T-helper 17 cell (primary cell): ENCODE measurements at places on chromosomes 2 and 18.
A peak's percentile ranks its signal among the peaks of the same experiment; 100 is the strongest.

- no peaks in the 10 kb centered on the region for H3K27me3 ChIP-seq
- no peak for DNase-seq
- H3K36me3 ChIP-seq, result peaks cover 9% of the 10 kb centered on the region
- H3K4me1 ChIP-seq, result peaks cover 17% of the 10 kb centered on the region
Measured at GRCh38 chr2:61492476-61492875, 21.6 kb upstream of the USP34 start.

GRCh38 chr2:241315879-241316631 is at the start of gene SEPTIN2:
Gene SEPTIN2, plus strand, starts transcription at chr2:241315925. Its CDS starts 8,308 bp downstream, at chr2:241324233.
- H3K4me1 ChIP-seq, result peaks cover 55% of the 10 kb centered on the region
- H3K36me3 ChIP-seq, result peaks cover 6% of the 10 kb centered on the region
- H3K27me3 ChIP-seq, result no peaks in the 10 kb centered on the region
- DNase-seq, result peak; percentile 70
- H3K27ac ChIP-seq, result peak within 1 kb of the TSS; percentile 99
- H3K4me3 ChIP-seq, result peak within 1 kb of the TSS; percentile 98

GRCh38 chr2:21740484-21740883 is 616.7 kb downstream of the TDRD15 start:
- H3K4me3 ChIP-seq, result no peak overlapping the region
- no peak overlapping the region for H3K27ac ChIP-seq
- H3K4me1 ChIP-seq, result no peaks in the 10 kb centered on the region
- no peak for DNase-seq
- no peaks in the 10 kb centered on the region for H3K36me3 ChIP-seq

DNA sequence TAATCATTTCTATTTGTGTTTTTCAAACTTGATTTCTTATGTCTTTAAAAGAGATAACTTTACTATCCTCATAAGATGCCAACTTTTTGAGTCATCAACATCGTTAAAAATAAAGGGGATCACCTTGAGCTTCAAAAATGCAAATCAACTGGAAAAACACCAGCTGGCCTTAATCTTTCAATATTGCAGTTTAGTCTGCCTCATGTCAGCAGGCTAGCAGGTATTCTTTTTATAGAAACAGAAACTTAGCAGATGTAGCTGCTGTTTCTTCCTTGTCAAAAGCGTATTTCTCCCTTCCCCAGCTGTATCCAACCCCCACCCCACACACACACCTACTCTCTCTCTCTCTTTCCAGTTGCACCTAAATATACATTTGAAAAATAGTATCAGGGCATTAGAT is 154.1 kb upstream of the ZNF804A start:
- H3K27me3 ChIP-seq, result no peaks in the 10 kb centered on the region
- no peak overlapping the region for H3K27ac ChIP-seq
- H3K4me3 ChIP-seq, result no peak overlapping the region
- H3K4me1 ChIP-seq, result no peaks in the 10 kb centered on the region

GRCh38 chr2:190320696-190321095 is 1.1 kb upstream of the HIBCH start:
- peaks cover 27% of the 10 kb centered on the region for H3K4me1 ChIP-seq
- peaks cover 5% of the 10 kb centered on the region for H3K36me3 ChIP-seq
- peak overlapping the region; percentile 79 for H3K4me3 ChIP-seq
- no peak for DNase-seq
- peaks cover 4% of the 10 kb centered on the region for H3K27me3 ChIP-seq

DNA sequence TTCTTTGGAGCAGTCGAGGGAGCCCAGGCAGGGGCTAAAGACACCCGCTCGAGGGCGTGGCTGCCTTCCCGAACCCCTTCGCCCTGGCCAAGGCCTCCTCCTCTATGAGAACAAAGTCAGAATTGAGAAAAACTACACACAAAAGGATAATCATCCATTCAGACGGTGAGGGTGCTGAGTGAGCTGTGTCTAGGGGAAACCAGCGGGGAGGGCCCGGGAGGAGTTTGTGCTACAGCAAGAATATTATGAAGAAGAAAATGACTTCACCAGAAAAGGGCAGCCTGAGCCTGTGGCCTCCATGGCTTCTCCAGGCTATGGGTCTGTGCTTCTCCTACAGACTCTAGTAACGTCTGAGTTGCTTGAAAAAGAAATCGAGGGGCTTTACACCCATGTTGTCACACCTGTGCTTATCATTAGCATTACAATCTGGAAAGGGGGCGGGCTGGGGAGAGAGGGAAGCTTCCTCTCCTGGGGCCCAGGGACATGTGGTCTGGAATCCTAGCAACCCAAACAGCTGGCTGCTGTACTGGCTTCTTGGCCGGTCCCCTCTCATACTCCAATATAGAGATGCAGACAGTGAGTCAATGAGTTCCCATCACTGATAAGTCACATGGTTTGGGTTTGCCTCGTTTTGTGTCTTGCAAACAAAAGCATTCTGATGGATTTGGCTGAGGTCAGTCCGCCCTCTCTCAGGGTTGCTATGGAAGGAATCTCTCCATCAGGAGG is 52.0 kb upstream of the ARL4C start:
- peaks cover 16% of the 10 kb centered on the region for H3K4me1 ChIP-seq
- no peak overlapping the region for H3K4me3 ChIP-seq
- H3K27me3 ChIP-seq, result peaks cover 62% of the 10 kb centered on the region
- no peak overlapping the region for H3K27ac ChIP-seq
- DNase-seq, result no peak

GRCh38 chr2:237354892-237355291 is 59.1 kb downstream of the COL6A3 start:
- H3K36me3 ChIP-seq, result peaks cover 3% of the 10 kb centered on the region

DNA sequence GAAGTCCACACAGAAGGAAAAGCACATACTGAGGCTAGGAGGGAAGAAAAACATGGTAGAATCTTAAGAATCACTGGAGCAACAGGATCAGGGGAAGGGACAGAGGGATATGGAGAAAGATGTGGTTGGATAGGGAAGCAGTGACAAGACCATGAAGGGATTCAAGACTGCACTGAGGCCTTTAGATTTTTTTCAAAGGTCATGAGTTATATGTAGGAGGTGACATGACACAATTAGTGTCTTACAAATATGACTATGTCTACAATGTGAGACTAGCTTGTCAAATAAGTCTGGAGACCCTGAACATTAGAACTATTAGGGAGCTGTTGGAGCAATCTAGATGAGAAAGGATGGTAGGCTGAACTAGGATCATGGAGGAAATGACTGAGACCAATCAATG is 1130.3 kb upstream of the ZEB2 start:
- H3K27me3 ChIP-seq, result no peaks in the 10 kb centered on the region
- H3K4me1 ChIP-seq, result no peaks in the 10 kb centered on the region
- H3K27ac ChIP-seq, result no peak overlapping the region
- H3K4me3 ChIP-seq, result no peak overlapping the region
- no peaks in the 10 kb centered on the region for H3K36me3 ChIP-seq
- DNase-seq, result no peak

GRCh38 chr2:235195921-235196320 is 244.1 kb downstream of the SH3BP4 start:
- no peak for DNase-seq
- peaks cover 3% of the 10 kb centered on the region for H3K4me1 ChIP-seq
- peaks cover 33% of the 10 kb centered on the region for H3K27me3 ChIP-seq
- H3K36me3 ChIP-seq, result no peaks in the 10 kb centered on the region
- no peak overlapping the region for H3K4me3 ChIP-seq

DNA sequence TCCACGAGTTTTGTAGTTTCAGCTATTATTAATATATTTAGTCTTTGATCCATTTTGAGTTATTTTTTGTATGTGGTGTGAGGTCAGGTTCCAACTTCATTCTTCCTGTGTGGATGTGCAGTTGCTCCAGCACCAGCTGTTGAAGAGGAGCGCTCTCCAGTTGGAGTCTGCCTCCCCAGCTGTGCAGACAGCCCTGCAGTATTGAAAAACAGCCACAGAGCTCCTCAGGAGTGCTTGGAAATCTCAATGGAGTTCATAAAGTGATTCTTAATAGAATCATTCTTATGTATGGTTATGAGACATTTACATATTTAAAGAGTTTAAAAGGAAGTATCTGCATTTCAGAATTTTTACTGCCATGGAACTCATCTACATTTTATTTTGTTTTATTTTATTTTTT is 17.3 kb downstream of the DGKD start:
- peak overlapping the region; percentile 14 for H3K27ac ChIP-seq
- peaks cover 32% of the 10 kb centered on the region for H3K4me1 ChIP-seq
- H3K36me3 ChIP-seq, result peaks cover 7% of the 10 kb centered on the region
- no peak for DNase-seq

- peaks cover 21% of the 10 kb centered on the region for H3K36me3 ChIP-seq
- no peak for DNase-seq
- H3K27ac ChIP-seq, result peak overlapping the region; percentile 100
- H3K4me3 ChIP-seq, result peak overlapping the region; percentile 66
Measured at GRCh38 chr2:200856806-200857205, 7.7 kb downstream of the CLK1 start.

GRCh38 chr2:128304715-128305554 is 13.7 kb downstream of the HS6ST1 start:
- no peak overlapping the region for H3K27ac ChIP-seq
- peaks cover 2% of the 10 kb centered on the region for H3K36me3 ChIP-seq

GRCh38 chr2:132740081-132740720 is 70.2 kb upstream of the LYPD1 start:
- no peak for DNase-seq
- H3K27ac ChIP-seq, result no peak overlapping the region
- H3K27me3 ChIP-seq, result no peaks in the 10 kb centered on the region
- H3K4me1 ChIP-seq, result no peaks in the 10 kb centered on the region

DNA sequence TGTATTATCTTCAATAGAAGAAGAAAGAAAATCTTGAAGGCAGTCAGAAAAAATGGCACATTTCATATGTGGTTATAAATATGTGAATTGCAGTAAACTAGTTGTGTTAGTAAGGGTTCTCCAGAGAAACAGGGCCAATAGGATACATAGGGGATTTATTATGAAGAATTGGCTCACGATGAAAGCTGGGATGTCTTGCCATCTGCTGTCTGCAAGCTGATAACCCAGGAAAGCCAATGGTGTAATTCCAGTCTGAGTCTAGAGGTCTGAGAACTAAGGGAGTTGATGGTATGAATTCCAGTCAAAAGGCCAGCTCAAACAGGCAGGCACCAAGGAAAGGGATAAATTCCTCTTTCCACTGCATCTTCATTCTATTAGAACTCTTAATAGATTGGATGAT is 362.4 kb downstream of the KCNJ3 start:
- H3K27me3 ChIP-seq, result no peaks in the 10 kb centered on the region
- H3K27ac ChIP-seq, result no peak overlapping the region
- no peaks in the 10 kb centered on the region for H3K36me3 ChIP-seq

- DNase-seq, result no peak
- no peaks in the 10 kb centered on the region for H3K4me1 ChIP-seq
- H3K27me3 ChIP-seq, result no peaks in the 10 kb centered on the region
- no peaks in the 10 kb centered on the region for H3K36me3 ChIP-seq
- H3K27ac ChIP-seq, result no peak overlapping the region
Measured at GRCh38 chr18:42228581-42228980, 273.5 kb downstream of the PIK3C3 start.

GRCh38 chr2:38039121-38039910 is 36.6 kb downstream of the CYP1B1 start:
- H3K4me1 ChIP-seq, result peaks cover 9% of the 10 kb centered on the region
- peaks cover 52% of the 10 kb centered on the region for H3K27me3 ChIP-seq
- H3K4me3 ChIP-seq, result no peak overlapping the region
- no peak for DNase-seq

DNA sequence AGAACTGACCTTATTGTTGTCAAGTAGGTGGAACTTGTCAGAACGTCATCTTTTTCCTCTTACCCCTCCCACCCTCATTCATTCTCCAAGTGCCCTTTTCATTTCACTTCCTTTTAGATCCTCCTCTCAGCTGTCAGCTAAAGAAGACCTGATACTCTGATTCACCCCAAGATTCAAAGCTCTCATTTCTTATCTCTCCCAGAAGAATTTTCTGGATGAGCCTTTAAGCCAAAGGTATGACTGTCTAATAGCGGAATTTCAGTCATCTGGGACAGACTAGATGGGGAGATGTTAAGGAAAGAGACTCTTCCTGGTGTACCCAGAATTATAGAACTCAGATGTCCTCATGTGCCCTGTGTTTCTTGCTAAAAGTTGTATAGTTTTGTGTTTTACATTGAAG is 53.9 kb downstream of the TCF7L1 start:
- H3K36me3 ChIP-seq, result peaks cover 2% of the 10 kb centered on the region
- H3K27ac ChIP-seq, result no peak overlapping the region
- DNase-seq, result no peak
- peaks cover 50% of the 10 kb centered on the region for H3K27me3 ChIP-seq

DNA sequence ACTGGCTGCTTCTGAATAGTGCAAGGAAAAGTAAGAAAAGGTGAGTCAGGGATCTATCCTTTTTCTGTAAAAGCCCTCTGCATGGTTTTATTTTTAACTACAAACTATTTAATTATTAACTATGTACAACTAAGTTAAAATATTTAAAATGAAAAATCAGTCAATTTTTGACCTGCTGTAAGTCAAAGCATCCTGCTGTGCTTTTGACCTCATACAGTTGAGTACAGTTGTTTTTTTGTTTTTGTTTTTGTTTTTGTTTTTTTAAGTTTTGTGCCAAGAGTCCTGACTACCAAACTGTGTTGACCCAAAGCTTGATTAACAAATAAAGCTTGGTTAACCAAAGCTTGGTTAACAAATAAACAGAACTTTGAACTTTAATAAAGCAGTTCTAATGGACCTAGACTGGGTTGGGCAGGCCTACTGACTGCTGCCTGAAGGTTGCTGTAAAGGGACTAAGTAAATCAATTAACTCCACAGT is at the start of gene ACMSD:
TSS of gene ACMSD (plus strand) at position 474 of the 478 bp plus-strand sequence. CDS start 67 bp downstream, outside the sequence.
- no peaks in the 10 kb centered on the region for H3K4me1 ChIP-seq
- no peak for DNase-seq
- no peak within 1 kb of the TSS for H3K4me3 ChIP-seq
- no peak within 1 kb of the TSS for H3K27ac ChIP-seq
- peaks cover 5% of the 10 kb centered on the region for H3K36me3 ChIP-seq

GRCh38 chr18:22277758-22278157 is 108.4 kb downstream of the GATA6 start:
- H3K36me3 ChIP-seq, result no peaks in the 10 kb centered on the region
- no peak overlapping the region for H3K4me3 ChIP-seq
- H3K4me1 ChIP-seq, result no peaks in the 10 kb centered on the region
- H3K27ac ChIP-seq, result no peak overlapping the region
- no peaks in the 10 kb centered on the region for H3K27me3 ChIP-seq
- DNase-seq, result no peak

- no peaks in the 10 kb centered on the region for H3K27me3 ChIP-seq
- H3K4me1 ChIP-seq, result peaks cover 12% of the 10 kb centered on the region
- no peak for DNase-seq
- H3K27ac ChIP-seq, result no peak overlapping the region
Measured at GRCh38 chr2:171391532-171391931, 42.3 kb downstream of the METTL8 start.

DNA sequence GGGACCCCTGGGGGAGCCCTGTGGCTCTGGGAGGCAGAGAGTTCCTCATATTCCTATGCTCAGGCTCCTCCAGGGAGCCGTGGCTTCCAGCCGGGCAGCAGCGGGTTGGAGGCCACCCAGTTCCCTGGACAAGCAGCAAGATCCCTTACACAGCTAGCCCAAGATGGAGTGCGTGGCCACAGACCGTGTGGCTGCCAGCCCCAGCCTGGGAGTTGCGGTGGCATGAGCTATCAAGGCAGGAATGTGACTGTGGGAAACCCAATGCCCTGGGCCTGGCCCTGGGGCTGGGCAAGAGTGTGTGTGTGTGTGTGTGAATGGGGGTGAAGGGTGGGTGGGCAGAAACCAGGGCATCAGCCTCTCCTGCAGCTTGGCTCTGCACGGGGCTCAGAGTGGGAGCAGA is 130.5 kb downstream of the DYSF start:
- H3K27me3 ChIP-seq, result peaks cover 28% of the 10 kb centered on the region
- H3K4me3 ChIP-seq, result no peak overlapping the region
- DNase-seq, result no peak
- H3K36me3 ChIP-seq, result peaks cover 2% of the 10 kb centered on the region

- no peak overlapping the region for H3K4me3 ChIP-seq
- DNase-seq, result no peak
- peaks cover 6% of the 10 kb centered on the region for H3K27me3 ChIP-seq
- H3K4me1 ChIP-seq, result peaks cover 20% of the 10 kb centered on the region
Measured at GRCh38 chr2:127087791-127088495, 19.0 kb downstream of the BIN1 start.
